ENCODE measurements at places on chromosomes 1 and 21.

DNA sequence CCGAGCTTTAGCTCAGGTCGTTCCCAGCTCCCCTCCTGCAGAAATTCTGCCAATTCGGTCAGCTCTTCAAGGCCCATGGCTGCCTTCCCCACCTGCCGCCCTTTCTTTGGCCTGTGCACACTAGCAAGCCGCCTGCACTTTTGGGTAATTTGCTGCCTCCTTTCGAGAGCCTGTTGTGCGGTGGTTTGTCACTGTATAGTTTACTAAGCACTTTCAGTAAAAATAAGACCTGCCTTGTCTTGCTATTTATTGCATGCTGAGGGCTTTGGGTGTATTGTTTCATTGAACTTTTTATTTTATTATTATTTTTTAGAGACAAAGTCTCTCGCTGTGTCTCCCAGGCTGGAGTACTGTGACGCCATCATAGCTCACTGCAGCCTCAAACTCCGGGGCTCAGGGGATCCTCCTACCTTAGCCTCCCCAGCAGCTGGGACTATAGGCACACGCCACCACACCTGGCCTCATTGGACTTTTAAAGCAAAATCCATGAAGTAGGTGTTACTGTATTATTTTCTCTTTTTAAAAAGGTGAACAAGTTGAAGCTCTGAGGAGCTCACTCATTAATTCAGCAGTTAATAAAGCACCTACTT is 1.1 kb upstream of the FABP3 start:
- DNase-seq, result no peak

DNA sequence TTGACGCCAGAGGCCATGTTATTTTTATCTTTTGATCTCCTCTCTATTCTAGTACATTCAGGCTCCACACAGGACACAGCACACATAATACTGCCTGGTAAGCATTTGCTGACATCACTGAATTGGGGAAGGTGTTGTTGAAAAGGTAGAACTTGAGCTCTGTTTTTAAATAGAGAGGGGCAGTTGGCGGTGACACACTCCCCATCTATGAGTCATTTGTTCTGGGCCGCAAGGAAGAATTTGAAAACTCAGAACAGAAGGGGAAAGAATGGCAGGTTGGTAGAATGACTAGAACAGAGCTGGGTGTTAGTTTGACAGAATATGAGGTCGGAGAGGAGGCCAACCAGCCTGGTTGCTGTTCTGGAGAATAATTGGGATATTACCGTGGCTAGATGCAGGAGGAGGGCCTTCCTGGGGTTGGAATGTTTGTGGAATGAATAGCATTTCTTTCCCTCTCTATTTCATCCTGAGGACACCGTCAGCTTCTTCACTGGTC is 52.1 kb upstream of the ERRFI1 start:
- DNase-seq, result peak; percentile 55

DNA sequence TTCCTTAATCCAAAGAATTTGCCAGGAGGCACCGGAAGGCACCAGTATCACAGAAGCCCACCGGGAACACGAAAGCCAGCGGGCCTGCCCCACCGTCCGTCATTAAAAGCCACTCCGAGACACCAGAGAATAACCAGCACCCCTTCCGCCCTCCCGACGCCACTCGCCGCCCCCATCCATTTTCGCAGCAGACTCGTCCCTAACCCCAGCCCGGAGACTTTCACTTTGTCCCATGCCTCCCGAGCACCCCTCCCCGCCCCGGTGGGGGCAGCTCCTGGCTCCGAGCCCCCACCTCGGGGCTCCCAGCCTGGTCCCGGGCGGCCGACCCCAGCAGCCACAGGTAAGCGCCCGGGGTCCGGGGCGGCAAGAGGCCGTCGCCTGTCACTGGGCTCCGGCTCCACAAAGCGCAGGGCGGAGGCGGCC is 105.4 kb downstream of the SLC45A1 start:
- DNase-seq, result no peak

DNA sequence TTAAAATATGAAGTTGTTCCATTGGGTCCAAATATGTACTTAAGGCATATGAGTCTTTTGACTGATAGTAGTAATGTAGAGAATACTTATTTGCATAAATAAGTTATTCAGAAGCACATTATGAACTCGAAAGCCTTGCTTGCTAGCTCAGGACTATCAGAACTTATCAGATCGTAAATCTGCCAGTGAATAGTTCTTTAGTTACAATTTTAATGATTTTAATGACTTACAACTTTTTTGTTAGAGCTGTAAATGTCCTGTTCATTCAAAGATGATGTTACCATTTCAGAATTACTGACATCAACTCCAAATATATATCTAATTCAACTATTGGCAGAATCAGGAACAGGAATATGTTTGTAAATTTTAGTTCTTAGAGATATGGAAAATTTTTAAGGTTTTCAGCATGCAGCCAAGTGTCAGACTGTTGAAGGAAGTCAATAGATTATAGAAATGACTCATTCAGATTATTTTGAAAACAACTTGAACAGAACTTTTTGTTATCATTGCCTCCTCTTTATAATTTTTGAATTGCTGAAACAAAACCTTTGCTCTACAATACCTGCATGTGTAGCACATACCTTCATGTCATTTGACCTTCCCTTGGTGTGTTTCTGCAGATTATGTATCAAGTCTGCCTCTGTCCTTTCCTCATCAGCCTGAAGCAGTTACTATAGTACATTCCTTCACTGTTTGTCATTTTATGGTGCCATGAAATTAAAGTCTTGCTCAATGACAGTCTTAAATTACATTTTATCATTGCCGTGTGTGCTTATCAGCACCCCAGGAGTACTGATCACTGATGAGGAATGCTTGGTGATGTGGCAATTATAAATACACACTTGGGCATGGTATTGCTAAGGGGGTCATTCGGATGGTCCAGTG is 44.9 kb downstream of the LRRC8D start:
- no peak for DNase-seq

- no peak for DNase-seq
Observed at GRCh38 chr21:46205766-46206162, 21.5 kb upstream of the SPATC1L start.

GRCh38 chr1:183293241-183293640 is 107.2 kb downstream of the LAMC2 start:
- DNase-seq, result no peak

DNA sequence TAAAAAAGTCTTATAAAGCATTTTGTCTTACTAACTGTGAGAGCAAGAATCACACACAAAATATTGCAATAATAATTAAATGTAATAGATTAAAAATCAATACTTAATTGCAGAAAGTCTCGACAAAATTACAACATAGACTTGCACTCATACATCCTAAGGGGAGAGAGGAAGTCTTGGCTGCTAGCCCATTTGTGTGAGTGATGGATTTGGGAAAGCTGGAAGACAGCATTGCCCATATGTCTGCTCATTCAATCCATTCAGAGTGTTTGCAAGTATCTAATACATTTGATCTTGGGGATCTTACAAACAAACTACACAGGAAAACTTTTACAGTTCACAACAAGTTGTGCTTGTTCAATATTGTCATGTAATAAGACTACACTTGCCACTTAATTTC is 140.5 kb downstream of the COL11A1 start:
- no peak for DNase-seq

- DNase-seq, result peak; percentile 15
Observed at GRCh38 chr1:168623003-168623828, 46.8 kb downstream of the XCL1 start.

DNA sequence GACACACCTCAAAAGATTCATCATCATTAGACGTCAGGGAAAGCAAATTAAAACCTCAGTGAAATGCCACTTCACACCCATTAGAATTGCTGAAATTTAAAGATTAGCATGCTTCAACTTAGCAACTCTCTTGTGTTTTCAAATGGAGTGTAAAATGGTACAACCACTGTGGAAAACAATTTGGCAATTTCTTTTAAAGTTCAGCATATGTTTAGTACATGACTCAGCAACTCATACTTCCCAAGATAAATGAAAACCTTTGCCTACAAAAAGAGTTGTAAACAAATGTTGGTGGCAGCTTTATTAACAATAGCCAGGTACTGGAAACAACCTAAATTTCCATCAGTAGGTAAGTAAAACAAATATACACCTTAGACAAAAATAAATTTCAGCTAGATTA is 42.7 kb downstream of the ST3GAL3 start:
- no peak for DNase-seq

DNA sequence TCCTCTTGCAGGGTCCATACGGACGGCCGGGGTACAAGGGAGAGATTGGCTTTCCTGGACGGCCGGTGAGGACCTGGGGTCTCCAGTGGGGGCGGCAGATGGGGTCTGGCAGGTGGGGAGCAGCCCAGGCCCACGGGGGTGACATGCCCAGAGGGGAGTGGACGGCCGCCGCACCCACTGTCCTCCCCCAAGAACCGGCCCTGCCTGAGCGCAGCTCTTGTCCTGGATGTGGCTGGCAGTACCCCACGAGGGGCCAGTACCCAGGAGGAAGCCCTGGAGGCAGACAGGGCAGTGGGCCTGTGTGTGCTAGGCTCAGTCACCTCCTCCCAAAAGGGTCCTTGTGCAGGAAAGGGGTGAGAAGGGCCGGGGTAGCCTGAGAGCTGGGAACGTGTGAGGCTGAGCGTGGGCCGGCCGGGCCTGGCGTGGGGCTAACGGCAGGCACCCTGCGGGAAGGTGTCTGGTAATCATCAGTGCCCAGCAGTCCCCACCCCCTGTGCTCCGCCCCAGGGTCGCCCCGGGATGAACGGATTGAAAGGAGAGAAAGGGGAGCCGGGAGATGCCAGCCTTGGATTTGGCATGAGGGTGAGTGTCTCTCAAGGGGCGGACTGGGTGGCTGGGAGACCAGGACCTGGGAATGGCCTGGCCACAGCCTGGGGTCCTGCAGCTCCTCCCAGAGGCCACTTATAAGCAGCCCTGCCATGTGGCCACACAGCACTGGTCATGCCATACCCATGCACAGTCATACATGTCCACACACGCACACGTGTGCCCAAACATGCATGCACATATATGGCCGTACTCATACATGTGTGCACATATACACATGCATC is 47.2 kb downstream of the SLC19A1 start:
- DNase-seq, result no peak

- DNase-seq, result no peak
Observed at GRCh38 chr1:26158271-26158907, 490 bp upstream of the FAM110D start.

DNA sequence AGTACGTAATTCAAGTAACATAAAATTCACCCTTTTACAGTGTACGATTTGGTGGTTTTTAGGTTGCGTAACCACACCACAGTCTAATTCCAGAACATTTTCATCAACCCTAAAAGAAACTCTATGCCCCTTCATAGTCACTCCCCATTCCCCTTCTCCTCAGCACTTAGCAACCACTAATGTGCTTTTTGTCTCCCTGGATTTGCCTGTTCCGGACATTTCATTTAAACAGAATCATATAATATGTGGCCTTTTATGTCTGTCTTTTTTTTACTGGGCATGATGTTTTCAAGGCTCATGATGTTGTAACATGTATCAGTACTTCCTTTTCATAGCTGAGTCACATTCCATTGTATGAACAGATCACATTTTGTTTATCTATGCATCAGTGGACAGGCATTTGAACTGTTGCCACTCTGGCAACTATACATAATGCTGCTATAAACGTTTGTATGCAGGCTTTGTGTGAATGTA is 20.8 kb downstream of the OBSCN start:
- DNase-seq, result no peak

DNA sequence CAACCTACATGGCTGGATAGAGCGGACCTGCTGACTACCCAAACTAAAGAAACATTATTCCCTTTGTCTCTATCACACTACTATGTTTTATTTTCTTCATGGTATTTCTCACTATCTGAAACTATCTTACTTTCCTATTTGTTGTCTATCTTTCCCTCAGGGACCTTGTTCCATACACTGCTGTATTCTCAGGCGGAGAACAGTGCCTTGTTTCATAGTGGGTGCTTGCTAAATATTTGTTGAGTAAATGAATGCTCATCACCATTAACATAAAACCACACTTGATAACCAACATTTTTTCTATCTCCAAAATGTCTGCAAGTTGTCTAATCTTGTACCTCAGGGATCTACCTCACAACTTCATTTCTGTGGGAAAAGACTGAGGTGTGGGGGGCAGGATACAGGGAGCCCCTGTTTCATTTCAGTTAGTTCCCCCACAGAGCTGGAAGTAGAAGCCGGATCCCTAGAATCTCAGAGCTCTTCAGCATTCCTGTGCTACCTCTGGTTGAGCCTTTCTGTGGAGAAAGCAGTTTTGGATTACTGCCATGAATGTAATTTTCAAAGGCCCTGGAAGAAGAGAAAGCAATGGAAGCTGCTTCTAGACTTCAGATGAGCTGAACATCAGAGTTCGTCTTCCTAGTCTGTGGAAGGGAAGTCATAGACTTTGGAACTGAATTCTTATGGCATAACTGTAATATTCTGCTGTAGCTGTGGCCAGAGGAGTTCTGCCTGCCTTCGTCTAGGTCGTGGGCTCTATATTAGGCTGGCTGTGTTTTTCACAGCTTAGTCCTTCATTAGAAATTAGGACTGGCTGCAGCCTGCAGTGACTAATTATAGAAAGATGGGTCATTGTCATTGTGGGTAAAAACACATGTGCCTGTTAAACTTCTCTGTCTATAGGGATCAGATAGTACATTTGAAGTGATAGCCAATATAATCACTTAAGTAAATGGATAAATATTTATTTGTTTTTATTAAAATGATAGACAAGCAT is 293.2 kb upstream of the SGIP1 start:
- no peak for DNase-seq

GRCh38 chr1:218301217-218301616 is 16.1 kb downstream of the RRP15 start:
- no peak for DNase-seq

GRCh38 chr21:23119491-23119890 is 2121.3 kb downstream of the NCAM2 start:
- DNase-seq, result no peak

- no peak for DNase-seq
Observed at GRCh38 chr1:168979276-168979675, 127.2 kb upstream of the ATP1B1 start.

DNA sequence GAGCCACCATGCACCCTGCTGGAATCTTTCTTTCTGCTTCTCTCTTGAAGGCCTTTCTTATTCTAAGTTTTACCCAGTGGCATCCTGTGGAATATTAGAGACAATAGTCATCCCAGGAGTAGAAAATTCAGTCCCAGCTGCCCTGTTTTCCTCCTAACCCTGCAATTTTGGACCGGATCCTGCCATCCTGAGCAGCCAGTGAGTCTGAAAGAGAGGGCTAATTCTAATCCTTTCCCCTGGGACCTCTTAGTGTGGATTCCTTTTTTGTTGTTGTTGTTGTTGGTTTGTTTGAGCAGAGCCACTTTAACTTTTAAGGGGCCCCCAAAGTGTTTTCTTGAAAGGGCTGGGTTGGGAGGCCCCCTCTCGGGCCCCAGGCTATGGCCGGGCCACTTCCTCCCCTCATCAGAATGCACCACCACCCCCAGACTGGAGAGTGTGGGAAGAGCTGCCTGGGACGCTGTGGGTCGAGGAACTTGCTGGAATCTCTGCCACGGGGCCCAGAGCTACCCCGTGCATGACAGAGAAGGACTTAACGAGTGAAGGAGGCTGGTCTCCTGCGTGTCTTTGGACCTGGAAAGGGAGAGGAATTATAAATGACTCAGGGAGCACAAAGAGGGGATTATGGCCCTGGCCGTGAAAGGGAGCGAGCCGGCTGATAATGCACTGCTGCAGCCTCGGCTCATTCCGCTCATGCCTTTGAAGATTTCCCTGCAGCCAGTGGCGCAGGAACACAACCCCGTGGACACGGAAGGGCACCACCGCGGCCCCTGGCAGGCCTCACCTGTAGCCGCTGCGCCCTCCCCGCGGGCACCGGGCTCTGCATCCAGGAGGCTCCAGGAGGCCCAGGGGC is 81.0 kb upstream of the AKT3 start:
- no peak for DNase-seq
